NCI-H446 treated with DMSO at 0.1 percent for 48 hours (cell line): ENCODE measurements at places on chromosomes 1 and 21.

DNA sequence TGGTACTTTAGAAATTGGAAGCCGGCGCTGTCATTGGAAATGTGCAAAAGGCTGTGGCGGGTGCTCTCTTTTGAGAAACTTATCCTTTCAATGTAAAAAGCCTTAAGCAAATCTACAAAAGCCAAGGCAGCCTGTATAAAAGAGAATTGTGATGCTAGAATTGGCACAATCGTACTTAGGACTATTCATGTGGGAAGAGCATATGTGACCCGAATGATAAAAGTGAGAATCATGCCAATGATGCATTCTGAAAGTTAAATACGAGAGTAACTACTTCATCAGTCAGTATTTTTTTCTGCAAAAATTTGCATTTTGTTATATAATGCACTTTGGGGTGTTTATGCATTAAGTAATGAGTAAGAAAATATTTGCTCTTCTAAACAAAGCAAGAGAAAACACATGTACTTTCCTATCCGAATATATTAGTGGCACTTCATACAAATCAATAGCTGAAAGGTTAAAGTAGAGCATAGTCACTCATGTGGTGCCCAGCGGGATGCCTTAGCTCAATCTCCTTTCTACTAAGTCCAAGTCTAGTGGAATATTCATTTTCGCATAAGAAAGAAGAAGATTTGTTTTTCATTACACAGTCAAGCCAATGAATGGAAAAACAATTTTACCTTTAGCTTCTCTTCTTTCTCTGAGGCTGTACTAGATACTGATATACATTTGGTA lies 1256.6 kb upstream of the B3GALT2 start:
- peak; percentile 60 for DNase-seq

- no peak for DNase-seq
Observed at GRCh38 chr1:153805042-153805745, 30.0 kb downstream of the SLC27A3 start.

DNA sequence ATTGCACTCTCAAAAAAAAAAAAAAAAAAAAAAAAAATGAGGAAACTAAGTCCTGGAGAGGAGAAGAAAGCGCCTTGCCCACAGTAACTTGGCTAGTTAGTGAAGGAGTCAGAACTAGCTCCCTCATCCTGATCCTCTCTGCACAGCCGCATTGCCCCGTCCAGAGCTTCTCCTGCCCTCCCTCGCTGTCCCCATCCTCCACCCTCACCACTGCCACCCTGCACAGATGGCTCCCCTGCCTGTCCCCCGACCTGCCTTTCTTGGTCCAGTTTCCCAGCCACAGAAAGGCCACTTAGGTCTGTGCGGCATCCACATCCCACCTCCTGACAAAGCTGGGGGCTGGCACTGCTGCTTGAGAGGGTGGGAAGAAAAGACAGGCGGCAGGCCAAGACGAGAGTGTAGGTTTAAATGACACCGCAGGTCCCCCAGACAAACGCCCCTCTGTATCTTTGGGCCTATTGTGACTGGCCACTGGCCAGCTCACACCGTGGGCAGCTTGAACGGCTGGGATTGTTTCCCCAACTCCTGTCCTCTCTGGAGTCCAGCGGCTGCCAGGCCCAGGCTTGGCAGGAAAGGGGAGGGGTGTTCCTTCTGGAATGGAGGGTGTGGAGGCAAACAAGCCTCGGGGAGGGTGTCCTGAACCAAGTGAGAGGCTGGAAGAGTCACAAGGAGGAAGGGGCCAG lies 20.2 kb downstream of the NCMAP start:
- DNase-seq = no peak

DNA sequence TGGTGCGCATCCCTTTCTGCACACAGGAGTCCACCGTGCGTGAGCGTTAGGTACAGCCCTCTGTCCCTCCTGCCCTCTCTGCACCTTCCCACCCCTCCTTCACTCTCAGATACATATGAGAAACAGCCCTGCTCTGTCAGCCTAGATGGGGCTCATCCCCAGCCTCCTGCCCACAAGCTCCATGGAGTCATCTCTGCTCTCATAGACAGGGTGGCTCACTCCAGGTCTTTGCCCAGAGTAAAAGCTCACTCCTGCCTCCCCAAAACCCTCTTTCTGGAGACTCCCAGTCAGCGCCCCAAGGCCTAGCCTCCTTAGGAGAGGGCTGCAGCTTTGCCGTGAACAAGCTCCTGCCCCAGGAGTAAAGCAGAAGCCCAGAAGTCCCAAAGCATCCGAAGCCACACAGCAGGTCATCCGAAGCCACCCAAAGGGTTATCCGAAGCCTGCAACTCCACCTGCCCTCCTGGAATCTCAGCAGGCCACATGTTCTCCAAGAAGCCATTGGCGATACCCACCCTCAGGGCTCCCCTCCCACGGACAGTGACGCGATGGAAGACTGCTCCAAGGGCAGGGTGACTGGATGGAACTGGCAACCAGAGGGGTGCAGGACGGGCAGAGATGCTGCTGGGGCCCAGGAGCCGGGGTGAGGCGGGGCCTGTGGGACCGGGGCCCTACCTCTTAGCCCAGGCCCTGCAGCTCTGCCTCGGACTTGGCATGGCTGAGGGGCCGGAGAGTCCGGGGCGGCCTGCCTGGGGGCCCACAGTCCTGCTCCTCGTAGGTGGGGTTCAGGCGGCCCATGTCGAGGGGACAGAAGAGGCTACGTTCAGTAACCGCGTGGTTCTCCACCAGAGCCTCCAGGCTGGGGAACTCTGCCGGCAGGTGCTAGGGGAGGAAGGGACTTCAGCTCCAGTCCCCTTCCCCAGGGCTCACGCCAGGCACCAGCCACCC lies 3.6 kb upstream of the KIF17 start:
- DNase-seq = no peak

GRCh38 chr21:32065654-32066053 lies 192.8 kb downstream of the HUNK start:
- no peak for DNase-seq

DNA sequence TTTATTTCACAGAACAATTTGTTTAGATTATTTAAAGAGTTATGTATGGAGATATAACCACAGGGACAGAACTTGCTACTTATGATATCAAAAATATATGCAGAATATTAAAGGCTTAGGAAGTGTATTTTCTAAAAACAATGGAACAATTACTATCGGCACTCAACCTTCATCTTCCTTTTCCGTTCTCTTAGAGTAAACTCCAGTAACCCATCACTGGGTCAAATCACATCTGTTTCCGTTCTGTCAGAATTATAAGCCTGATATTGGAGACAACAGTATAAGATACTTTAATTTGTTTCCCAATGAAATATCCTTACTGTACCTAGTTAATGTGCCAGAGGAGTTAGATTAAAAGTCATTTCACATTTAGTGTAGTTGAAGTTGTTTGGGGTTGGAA lies 32.2 kb downstream of the DTL start:
- DNase-seq = no peak

GRCh38 chr1:207853372-207853757 lies 57.6 kb downstream of the CD34 start:
- DNase-seq = no peak

DNA sequence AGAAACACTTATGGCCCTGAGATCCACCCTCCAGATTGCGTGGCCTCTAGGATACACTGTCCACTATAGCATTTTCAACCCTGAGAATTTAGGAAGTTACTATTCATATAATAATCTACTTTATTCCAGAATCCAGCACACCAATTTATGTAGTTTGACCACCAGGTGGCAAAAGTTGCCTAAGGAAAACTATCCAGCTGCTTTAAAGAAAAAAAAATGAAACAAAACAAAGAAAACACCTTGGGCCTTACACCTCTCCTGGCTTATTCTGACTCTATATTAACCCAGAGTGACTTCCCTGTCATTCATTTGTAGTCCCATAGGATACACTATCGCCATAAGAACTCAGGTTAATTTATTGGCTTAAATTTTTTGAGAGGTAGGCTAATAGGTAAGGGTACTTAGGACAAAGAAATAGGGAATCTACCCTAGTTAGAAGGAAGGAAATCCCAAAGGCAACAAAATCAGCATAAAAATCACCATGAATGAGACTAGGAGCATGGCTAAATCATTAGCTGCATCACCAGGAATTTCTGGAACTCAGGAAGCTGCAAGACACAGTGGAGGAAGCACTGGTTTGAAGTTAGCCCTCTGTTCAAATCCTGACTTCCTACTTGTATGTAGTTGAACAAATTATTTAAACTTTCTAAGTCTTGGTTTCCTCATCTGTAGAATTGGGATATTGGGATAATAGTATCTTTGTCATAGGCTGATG lies 107.5 kb downstream of the SPAG17 start:
- DNase-seq = no peak

DNA sequence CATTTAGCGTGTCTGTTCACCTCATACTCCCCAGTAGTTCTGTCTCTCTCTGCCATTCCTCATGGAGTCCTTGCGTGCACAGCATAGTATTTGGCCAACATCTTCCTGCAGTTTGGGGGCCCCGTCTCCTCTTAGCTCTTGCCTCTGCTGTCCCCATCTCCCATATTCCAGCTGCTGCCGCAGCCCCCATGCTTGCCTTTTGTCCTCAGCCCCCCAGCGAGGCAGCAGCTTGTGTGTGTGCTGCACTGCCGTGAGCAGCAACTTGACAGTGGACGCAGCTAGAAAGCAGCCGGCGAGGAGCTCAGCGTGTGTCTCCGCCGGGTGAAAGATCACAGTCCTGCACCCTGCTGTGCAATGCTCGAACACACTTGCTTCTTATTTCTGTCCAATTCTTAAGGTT lies 164.2 kb upstream of the COL6A1 start:
- no peak for DNase-seq

GRCh38 chr1:12774801-12775345 lies 1.3 kb downstream of the PRAMEF12 start:
- no peak for DNase-seq

DNA sequence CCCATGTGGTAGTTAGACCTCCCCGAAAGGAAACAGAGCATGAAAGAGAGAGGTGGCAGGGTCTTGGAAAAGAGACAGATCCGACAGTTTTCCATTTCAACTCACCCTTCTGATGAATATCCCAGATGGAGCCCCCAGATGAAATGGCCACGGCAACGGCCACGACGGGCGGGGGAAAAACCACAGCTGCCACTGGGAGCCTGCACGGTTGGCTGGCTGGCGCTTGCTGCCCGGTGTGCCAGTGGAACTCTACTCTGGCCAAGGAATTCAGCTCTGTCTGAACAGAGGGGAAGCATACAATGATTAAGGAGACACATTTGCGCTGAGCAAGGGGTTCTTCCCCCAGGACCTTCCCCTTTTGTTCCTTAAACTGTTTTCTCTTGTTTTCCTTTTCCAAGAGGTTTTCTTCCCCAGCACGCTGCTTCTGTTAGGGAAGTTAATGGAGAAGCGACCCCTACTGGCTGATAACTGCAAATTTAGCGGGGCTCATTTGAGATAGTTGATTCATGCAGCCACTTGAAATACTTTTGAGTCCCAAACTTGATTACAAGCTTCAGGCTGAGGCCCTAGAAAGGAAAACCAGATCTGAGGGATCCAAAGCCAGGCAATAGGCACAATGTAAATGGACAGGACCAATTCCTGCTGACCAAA lies 1122.5 kb downstream of the NCAM2 start:
- DNase-seq = no peak

DNA sequence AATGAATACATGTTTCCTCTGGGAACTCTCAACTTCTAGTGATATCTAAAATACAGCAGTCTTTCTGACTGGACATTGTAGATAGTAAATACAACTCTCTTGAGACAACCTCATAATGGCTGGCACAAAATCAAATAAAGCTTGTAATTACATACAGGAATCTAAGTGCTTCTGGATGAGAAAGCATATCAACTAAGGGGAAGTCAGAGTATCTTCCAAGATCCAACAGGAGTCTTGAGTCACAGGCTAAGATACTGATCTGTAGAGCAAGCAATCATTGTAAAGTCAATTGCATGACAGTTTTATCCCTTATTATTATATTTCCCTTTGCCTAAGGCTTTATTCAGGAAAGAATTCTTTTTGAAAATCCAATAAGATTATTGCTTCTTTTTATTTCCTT lies 249.9 kb downstream of the LRRIQ3 start:
- no peak for DNase-seq

GRCh38 chr1:100778748-100779147 lies 59.2 kb downstream of the VCAM1 start:
- DNase-seq = no peak

GRCh38 chr1:152899883-152900282 lies 8.5 kb upstream of the IVL start:
- DNase-seq = no peak

DNA sequence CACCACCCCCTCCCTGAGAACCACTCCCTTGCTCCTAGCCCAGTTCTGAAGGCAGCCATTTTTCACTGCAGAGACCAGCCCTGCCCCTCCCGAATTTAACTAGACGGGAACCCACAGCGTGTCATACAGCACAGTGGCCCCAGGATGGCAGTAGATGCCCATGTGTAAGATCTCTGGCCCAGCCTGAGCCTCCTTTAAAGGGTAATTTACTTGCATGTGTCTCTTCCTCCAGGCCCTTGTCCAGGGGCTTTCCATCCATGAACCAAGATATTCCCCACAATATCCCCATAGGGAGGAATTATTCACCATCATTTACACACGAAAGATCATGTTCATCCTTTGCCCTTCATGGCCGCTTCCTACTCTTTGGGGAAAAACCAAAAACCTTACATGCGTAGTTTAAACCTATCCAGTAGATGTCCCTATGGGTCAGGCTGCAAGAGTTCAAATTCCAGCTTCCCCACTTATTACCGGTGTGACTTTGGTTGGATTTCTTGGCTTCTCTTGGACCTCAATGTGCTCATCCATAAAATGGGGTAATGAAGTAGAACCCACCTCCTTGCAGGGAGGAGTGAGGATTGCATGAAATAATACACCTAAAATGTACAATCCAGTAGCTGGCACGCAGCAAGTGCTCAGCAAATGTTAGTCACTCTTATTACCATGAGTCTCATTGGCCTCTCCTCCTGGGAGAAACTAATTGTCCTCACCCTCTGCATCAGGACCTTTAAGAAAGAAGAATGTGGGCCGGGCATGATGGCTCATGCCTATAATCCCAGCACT lies 4.0 kb upstream of the LACTBL1 start:
- DNase-seq = peak; percentile 67

DNA sequence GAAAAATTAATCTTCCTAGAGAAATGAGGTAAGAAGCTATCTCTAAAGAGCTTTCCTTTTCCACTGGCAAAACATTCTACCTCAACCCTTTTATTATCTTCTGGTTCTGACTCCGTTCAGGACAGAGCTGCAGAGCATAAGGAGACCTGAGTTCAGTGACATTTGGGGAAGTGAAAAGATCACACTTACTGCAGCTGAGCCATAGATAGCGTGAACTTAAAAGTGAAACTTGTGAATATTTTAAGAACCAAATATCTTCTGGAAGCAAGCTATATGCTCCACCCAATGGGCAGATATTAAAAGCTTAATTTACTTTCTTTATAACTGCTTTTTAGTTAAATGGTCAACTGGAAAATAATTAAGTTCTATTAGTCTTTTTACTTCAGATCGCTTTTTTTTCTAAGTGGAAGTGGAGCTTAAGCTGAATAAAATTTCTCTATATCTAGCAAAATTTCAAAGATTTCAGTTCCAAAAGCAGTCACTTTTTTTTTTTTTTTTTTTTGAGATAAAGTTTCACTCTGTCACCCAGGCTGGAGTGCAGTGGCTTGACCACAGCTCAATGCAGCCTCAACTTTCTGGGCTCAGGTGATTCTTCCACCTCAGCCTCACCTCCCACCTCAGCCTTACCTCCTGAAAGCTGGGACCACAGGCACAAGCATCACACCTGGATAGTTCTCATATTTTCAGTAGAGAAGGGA lies 11.9 kb downstream of the PTPN22 start:
- DNase-seq = no peak

GRCh38 chr1:86273066-86273465 lies 116.5 kb upstream of the COL24A1 start:
- no peak for DNase-seq

GRCh38 chr1:41728403-41729202 lies 190.1 kb downstream of the HIVEP3 start:
- no peak for DNase-seq
